ENCODE measurements at places on chromosomes 2 and 18.

- no peak for DNase-seq
Measured at GRCh38 chr2:27522400-27522945, 25.8 kb downstream of the GCKR start.

DNA sequence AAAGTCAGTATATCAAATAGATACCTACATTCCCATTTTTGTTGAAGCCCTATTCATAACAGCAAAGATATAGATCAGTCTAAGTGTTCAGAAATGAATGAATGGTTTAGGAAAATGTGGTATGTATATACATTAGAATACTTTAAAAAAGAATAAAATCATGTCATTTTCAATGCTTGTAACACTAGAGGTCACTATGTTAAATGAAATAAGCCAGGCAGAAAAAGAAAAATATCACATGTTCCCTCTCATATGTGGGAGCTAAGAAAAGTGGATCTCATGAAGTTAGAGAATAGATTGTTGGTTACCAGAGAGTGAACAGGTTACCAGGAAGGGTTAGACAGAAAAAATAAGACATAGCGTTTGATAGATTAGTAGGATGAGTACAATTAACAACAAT is 1111.0 kb upstream of the SLC39A10 start:
- no peak for DNase-seq

GRCh38 chr18:54119524-54120019 is 104.9 kb downstream of the MBD2 start:
- no peak for DNase-seq

GRCh38 chr2:169705927-169706326 is 11.7 kb downstream of the PHOSPHO2 start:
- no peak for DNase-seq

GRCh38 chr18:4026542-4026941 is 428.6 kb downstream of the DLGAP1 start:
- no peak for DNase-seq

GRCh38 chr2:120231564-120231973 is 8.4 kb upstream of the TMEM185B start:
- DNase-seq = peak; percentile 42

DNA sequence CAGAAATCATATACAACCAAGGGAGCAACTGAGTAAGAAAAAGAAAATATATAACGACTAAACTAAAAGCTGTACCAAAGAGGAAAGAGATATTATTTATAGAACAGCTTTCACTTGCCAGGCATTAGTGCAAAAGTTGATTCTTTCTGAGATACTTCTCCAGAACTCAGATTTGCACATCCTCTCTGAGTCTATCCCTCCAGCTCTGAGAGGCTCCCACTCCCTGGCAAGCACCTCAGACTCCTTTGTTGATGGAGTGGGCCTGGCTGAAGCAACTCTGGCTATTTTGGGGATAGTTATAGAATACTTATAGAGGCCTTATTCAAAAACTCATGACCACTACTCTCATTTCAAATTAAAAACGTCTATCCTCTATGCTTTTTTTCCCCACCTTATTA is 501.6 kb upstream of the TNP1 start:
- no peak for DNase-seq

All from stimulated activated CD4-positive, alpha-beta T cell treated with anti-CD3 and anti-CD28 coated beads, Interleukin-15, amount 100 ng/mL, for 48 hours (primary cell).